ENCODE measurements at places on chromosomes 16 and 17. TPM values are rescaled to one million over a fixed set of nuclear protein-coding genes. Genes with fewer than 3 reads are reported as not detected.

GRCh38 chr17:37060928-37061327 is 112.2 kb downstream of the AATF start:
- no peak for DNase-seq

GRCh38 chr16:54929090-54930004 is 1.3 kb upstream of the IRX5 start:
- peak; percentile 99 for DNase-seq

- DNase-seq: no peak
Observed at GRCh38 chr17:63222655-63223054, 223.5 kb downstream of the CYB561 start.

DNA sequence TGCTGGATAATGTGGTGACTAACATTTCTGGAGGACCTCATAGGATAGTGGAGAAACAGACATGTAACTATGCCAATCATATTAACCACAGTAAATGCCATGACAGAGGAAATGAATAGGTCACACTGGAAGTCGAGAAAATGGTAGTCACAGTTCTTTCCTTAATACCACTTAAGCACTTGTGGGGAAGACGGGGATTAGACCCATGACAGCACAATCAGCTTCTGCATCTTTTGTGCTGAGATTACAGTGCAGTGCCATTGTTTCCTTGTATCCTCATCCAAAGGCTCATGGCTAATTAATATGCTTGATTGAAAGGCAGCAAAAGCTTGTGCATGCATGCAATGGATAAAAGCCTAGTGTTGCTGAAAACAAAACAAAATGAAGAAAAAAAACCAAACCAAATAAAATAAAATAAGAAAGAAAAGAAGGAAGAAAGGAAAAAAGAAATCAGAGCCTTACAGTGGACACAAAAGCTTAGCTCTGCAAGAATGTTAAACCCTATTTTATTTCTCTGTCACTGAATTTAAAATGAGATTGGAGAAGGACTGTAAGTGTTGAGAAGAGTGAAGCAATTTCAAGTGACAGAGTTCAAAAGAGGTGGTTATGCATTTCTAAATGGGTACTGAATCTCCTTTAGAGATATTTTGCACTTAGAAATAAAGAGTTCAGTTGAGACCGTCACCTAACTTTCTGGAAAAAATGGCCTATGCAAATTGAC is 1011.9 kb downstream of the CDH8 start:
- no peak for DNase-seq

- DNase-seq: no peak
Observed at GRCh38 chr16:28915181-28915580, 9.9 kb downstream of the RABEP2 start.

- DNase-seq: no peak
Observed at GRCh38 chr16:17417740-17418139, 53.0 kb downstream of the XYLT1 start.

GRCh38 chr16:19417640-19418039 is at the start of gene TMC5:
TSS of gene TMC5 (plus strand) at chr16:19417883. CDS start at chr16:19440039, 22,156 bp downstream.
- DNase-seq: no peak

DNA sequence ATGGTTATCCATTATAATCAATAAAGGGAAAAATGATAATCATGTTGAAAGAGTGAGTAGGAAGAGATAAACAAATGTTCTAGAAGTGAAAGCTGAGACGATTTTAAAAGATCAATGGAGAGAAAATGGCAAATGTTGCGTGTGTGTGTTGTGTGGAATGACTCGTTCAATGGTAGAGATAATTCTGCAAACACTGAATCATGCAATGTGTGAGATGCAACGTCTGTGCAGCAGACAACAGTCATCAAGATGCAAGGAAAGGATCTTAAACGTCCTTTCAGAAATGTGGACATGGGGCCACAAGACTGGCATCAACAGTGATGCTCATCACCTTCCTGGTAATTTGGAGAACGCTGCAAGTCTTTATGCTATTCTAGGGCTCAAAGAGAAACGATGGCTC is 124.4 kb downstream of the CDYL2 start:
- no peak for DNase-seq

GRCh38 chr17:4554441-4554996 is 665 bp downstream of the MYBBP1A start:
- DNase-seq: no peak

- no peak for DNase-seq
Observed at GRCh38 chr16:50761267-50761666, 19.4 kb downstream of the CYLD start.

- DNase-seq: no peak
Observed at GRCh38 chr16:27851586-27851985, 211.9 kb downstream of the GSG1L start.

GRCh38 chr16:89167425-89167941 is 4.1 kb upstream of the CDH15 start:
- DNase-seq: peak; percentile 84

DNA sequence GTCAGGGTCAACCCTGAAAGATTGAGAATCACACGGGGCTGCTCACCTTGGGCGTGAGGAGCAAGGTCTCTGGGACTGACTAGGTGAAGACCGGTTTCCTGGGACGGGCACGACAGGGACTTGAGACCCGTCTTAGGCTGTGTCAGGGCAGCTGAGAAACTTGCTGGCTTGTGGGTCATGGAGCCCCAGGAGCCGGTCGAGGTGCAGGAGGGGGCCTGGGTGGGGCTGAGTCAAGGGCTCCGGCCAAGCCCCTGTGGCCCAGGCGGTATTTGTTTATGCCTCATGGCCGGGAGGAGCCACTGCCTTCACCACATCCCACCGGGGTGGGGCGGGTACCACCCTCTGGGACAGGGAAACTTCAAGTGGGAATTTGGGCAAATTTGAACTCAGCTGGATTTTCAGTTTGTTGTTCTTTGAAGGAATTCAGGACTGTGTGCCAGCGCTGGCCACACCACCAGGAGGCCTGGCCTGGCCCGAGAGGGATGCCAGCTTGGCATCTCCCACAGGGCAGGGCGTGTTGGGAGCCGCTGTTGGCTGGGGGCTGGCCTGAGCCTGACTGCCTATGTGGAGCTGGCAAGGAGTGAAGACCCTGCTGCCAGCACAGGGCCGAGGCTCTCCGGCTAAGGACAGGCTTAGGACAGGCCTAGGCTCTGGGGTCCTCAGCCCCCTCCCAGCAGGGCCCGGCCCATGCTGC is 116.1 kb downstream of the METRNL start:
- DNase-seq: no peak

DNA sequence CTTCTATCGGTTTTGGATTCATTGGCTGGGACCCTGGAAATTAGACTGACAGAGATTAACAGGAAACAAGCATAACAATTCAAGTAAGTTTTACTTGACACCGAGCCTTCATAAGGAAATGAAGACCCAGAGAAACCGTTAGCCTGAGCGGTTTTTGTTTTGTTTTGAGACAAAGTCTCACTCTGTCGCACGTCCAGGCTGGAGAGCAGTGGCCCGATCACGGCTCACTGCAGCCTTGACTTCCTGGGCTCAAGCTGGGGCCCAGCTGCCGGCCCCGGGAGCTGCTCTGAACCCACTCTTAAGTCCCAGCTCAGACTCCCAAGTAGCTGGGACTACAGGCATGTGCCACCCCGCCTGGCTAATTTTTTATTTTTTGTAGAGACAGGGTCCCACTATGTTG is 321.3 kb downstream of the SEC14L1 start:
- DNase-seq: peak; percentile 53

GRCh38 chr17:74373838-74374606 is 6.7 kb downstream of the GPR142 start:
- DNase-seq: no peak

- no peak for DNase-seq
Observed at GRCh38 chr17:46768540-46768870, 50.0 kb downstream of the WNT3 start.

- DNase-seq: peak; percentile 80
Observed at GRCh38 chr17:74840989-74841666, 18.6 kb downstream of the GRIN2C start.

DNA sequence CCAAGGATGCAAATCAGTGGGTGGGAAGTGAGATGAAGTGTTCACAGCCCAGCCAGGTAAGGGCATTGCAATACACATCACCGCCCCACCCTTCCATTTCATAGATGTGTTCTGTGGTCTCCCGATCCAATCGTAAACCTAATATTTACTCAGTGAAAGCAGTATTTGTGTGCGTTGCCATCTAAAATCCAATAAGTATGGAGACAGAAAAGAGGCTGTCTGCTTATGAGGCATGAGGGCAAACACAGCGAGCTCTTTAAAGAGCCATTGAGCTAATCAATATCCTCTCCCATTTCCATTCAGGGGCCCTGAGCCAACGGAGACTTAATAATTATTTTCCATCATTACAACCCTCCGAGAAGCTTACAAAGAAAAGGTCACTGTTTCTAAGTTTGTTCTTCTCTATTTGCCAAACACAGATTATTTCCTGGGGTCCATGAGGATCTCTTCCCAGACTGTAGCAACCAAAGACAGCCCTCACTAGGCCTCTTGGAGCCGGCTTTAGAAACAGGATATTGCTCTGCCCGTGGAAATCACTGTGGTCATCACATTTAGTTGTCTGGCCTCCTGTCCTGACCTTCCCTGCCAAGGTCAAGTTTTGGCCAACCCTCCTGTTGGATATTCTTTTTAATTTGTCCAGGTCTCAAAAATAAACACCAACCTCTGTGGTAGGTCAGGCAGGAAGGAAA is 120.1 kb downstream of the SLC39A11 start:
- DNase-seq: no peak

- DNase-seq: no peak
Observed at GRCh38 chr17:77174928-77175661, 34.3 kb downstream of the SEC14L1 start.

The MEIOC gene
- 1.2 TPM for polyA plus RNA-seq

The QPRT gene
- polyA plus RNA-seq: 46.2 TPM

The ITGA2B gene
- polyA plus RNA-seq: 9.1 TPM

The MYLK3 gene
- polyA plus RNA-seq: 0.52 TPM

The HS3ST3A1 gene
- 8.0 TPM for polyA plus RNA-seq

The VAT1L gene
- 9.2 TPM for polyA plus RNA-seq

The LPCAT2 gene
- 25.1 TPM for polyA plus RNA-seq

The KRTAP4-1 gene
- not detected for polyA plus RNA-seq

The RBBP6 gene
- 88.9 TPM for polyA plus RNA-seq

The GAS2L2 gene
- polyA plus RNA-seq: 0.15 TPM

The NDE1 gene
- polyA plus RNA-seq: 46.6 TPM
